Activated naive CD4-positive, alpha-beta T cell treated with anti-CD3 and anti-CD28 coated beads, Interleukin-2, amount 10 ng/mL, durations not matched to agents 7 days and 5 days (primary cell): ENCODE measurements at places on chromosomes 5 and 9.

GRCh38 chr9:6928863-6929262, 171.1 kb downstream of the KDM4C start:
- no peak for DNase-seq

DNA sequence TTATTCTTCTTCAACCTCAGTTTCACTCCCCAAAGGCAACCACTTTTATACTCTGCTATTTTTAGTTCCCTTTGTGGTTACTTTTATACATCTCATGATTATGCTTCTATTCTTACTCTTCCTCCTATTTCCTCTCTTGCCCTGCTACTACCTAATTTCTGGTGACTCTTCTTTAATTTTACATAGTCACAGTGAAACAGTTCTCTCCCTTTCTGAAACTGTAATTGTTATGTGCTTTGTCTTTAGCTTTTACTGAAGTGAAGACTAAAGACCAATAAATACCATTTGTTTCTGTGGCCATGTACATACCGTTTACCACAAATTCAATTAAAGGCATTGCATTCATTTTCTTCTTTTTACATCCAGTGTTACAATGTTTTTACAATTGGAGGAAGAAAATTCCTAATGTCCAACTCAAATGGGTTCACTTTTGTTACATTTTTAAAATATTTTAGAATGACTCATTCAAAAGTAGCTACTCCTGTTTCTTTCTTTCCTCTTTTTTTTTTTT, 410.6 kb downstream of the PSAT1 start:
- no peak for DNase-seq

DNA sequence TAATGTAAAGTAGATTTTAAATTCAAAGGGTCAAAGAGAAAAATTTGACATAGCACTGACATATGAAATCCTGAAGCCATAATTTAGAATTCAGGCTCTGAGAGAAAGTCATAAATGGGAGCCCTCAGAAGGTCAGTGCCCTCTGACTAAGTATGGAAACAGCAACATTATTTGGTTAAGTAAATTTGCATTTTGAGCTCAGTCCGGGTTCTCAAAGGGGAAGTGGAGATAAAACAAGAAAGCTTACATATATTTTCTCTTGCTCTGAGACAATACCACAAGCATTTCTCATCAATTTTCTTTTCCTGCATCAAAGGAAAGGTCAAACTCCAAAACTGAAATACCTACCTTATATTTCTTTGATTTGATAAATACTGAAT, 348.0 kb downstream of the SEMA5A start:
- no peak for DNase-seq

DNA sequence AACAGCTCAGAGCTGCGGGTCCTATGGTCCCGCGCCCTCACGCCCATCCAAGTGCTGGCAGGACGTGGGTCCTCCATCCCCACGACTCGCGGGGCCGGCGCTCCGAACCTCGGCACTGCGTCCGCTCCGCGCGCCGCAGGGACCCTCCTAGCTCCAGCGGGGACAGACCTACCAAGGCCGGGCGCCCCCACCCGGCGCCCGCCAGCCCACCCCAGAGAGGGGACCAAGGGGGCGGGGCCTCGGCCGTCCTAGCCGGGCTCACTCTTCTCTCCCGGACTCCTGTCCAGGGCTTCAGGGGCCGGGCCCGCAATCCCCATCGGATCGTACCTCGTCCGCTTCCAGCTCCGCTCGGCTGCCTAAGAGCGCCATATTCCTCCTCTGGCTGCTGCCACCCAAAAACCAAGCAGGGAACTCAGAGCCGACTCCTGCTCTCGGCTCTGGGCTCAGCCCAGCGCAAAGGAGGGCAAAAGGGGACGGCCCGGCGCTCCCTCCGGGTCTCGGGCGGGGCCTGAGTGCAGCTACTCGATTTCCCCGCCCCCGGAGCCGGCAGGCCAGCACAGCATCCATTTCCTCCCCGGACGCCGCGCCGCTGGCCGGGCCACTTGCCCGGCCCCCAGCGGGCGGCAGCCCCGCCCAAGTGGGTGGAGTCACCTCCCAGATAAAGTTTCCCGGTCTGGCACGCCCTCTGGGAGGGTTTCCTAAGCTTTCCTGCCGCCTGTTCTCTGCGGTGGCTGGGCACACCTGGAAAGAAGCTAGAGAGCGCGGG, at the start of gene TTC39B:
TSS of gene TTC39B (minus strand) at position 460 of the 766 bp plus-strand sequence. CDS start at position 369, 91 bp downstream.
- DNase-seq = peak; percentile 86

DNA sequence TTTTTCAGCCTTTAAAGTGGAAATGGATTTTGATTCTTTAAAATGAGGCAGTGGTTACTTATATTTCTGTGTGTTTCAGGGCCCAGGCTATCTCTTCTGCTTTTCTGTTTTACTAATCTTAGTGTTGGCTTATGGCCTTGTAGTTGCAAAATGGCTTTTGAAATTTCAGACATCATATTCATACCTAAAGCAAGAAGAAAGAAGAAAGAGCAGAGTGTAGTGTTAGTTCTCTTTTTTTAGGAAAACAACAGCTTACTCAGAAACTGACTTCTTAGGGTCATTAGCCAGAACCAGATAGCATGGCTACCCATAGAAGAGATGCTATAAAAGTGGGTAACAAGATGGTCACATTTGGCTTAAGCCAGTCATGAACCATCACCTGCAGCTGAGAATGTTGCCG, 20.9 kb downstream of the ZBED3 start:
- DNase-seq = no peak

- no peak for DNase-seq
Measured at GRCh38 chr9:135440620-135441019, 39.0 kb upstream of the PPP1R26 start.

- DNase-seq = no peak
Measured at GRCh38 chr5:555058-555623, 30.9 kb upstream of the SLC9A3 start.

DNA sequence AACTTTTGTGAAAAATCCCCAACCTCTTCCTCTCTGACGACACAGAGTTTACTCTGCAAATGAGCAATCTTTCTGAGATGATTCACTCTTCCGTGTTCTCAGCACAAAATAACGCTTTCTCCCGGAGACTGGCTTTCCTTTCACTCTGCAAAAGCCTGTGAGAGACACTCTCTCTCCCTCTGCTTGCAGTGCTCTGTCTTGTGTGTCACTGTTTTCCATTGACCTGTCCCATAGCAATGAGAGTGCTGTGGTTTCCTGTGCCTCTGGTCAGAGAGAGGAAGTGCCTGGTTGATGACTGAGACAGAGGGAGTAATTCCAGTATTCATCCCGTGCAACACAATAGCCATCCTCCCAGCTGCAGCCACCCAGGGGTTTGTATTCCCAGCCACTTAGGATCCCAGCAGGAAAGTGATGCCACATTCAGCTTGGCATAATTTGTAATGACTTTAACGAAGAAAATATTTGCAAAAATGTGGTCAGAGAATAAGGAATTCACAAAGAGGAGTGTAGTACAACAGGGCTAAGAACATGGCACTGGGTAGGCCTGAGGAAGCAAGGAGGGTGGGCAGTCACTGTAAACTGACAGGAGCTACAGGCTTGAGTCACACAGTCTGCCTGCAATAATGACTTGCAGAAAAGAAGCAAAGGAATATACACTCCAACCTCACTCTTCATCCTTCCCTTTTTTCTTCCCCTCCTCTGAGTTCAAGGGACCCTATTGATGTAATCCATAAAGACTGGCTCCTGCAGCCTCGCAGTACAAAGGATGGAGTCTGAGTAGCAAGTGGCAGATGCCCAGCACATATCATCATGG, 463.5 kb upstream of the RGMB start:
- peak; percentile 19 for DNase-seq
